ENCODE measurements at places on chromosomes 16 and 17.
A peak's percentile ranks its signal among the peaks of the same experiment; 100 is the strongest.

GRCh38 chr17:82076018-82076784, 10.6 kb upstream of the DUS1L start:
- DNase-seq = no peak

GRCh38 chr17:33038740-33039139, 47.1 kb downstream of the SPACA3 start:
- no peak for DNase-seq

DNA sequence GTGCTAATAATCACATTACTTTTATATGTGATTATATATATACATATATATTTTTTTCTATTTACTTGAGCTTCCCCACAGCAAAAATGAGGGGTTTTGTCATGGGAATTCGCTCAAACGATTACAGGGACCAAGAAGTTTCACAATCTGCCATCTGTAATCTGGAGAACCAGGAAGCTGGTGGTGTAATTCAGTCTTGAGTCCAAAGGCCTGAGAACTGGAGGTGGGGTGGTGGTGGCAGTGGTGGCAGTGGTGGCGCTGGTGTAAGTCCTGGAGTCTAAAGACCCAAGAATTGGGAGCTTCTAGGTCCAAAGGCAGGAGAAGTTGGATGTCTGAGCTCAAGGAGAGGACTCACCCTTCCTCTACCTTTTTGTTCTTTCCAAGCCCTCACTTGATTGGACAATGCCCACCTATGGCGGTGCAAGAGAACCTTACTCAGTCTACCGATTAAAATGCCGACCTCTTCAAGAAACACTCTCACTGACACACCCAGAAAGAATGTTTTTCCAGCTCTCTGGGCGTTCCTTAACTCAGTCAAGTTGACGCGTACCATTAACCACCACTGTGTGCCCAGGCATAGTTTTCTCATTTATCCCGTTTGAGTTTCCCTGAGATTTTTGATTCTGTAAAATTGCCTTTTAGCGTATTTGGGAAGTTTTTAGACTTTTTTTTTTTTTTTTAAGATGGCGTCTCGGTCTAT, 31.9 kb downstream of the POLR2A start:
- DNase-seq = no peak

GRCh38 chr16:72987480-72987901, 60.4 kb downstream of the ZFHX3 start:
- no peak for DNase-seq

DNA sequence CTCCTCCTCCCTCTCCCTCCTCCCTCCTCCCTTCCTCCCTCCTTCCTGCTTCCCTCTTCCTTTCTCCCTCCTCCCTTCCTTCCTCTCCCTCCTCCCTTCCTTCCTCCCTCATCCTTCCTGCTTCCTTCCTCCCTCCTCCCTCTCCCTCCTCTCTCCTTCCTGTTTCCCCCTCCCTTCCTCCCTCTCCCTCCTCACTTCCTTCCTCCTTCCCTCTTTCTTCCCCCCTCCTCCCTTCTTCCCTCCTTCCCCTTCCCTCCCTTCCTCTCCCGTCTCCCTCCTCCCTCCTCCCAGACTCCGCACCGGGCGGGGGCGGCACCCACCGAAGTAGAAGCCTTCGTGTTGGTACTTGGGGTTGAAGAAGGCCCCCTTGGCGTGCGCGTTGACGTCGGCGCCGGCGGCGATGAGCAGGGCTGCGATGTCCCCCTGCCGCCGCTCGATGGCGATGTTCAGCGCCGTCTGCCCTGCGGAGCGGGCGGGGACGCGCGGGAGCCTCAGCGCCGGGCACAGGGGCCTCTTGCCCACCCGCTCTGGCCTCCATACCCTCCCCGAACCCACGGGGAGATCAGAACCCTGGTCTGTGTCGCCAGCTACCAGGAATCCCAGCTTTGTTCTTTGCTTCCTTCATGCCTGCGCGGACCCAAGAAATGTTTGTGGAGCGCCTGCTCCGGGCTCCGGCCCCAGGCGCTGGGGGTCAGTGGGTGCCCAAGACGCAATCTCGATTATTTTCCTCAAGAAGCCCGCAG, 22.2 kb downstream of the TRPV3 start:
- DNase-seq = no peak

DNA sequence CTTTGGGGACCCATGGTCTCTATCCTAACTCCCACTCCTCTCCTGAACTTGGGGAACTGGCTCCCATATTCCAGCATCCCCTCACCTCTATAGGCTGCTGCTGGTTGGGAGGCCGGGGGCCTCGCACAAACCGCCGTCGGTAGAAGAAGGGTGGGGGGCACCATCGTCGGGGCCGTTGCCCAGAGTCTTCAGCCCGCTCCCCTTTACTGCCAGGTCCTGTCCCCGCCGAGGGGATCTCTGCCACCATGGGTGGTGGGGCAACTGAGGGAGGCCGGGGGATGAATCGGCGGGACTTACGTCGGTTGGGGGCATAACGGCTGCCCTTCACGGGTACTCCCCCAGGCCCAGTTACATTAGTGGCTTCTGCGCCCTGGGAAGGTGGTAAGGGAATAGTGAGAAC, 4.3 kb downstream of the YBX2 start:
- DNase-seq = no peak

DNA sequence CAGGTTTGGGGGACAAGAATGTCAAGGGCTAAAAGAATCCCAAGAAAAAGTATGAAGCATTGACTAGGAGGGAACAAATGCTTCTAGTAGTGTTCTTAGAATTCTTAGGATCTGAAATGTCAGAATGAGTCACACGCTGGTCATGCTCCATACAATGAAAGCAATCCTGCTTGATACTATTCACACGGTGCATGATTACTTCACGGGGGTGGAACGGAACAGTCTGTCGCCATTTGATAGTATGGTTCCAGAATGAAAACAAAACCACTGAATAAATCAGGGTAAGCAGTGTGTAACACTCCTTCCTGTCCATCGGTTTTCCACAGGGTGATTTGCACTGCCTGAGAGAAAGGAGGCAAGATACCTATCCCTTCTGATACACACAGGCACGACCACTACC, 22.9 kb upstream of the YWHAE start:
- DNase-seq = peak; percentile 92

- DNase-seq = no peak
Measured at GRCh38 chr17:59848778-59849177, 44.0 kb downstream of the TUBD1 start.

DNA sequence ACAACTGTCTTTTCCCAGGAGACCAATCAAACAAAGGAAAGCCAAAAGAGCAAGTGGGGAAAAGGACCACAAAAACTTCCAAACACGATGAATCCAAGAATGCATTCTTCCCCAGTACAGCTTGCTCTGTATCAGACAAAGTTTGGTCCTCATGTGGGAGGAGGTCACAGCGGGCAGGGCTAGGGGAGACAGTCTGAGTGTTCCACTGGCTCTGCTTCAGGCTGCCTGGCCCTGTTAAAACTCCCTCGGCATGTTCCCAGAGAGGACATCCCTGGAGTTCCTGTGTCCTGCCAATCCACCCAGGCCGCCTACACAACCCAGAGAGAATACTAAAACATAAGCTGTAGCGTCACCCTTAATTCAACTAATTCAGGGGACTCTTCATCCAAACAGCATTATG, 415.1 kb upstream of the DYNLRB2 start:
- DNase-seq = no peak

- no peak for DNase-seq
Measured at GRCh38 chr16:30604316-30604947, 5.8 kb downstream of the ZNF689 start.

DNA sequence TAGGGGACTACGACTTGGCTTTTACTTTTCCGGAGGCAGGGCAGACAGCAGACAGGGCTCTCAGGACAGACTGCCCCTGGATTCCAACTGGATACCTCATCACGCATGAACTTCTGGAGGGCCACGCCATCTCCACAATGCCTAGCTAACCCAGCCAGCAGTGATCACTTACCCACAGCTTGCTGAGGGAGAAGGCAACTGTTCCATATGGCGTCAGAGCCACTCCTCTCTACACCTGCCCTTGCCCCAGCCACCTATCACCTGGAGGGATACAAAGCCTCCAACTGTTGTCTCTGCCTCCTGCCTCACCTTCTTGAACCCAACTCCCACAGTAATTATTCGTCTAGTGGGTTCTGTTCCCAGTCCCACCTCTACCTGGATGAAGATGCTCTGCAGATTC, 8.8 kb downstream of the MYO19 start:
- DNase-seq = no peak

DNA sequence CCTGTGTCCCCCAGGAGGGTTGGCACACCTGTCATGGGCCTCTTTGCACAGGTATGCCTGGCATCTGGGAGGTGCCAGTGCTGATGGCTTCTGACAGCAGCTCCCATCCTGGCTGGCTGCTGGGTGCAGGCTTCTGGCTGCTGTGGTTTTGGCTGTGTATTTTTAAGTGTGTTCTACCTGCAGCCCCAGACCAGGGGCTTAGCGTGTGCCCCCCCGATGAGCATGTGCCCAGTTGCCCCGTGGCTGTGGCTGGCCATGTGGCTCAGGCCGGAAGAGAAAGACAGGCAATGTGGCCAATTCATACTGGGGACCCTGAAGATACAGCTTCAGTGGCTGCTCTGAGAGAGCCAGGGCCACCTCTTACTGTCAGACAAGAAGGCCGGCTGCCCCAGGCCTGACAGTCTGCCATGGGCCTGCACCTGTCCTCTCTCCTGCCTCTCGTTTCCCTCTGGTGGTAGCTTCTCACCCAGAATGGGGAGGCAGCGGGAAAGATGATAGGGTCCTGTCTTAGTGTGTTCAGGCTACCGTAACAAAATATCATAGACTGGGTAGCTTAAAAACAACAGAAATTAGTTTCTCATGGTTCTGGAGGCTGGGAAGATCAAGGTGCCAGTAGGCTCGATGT, 37.6 kb upstream of the LGALS9 start:
- DNase-seq = no peak

DNA sequence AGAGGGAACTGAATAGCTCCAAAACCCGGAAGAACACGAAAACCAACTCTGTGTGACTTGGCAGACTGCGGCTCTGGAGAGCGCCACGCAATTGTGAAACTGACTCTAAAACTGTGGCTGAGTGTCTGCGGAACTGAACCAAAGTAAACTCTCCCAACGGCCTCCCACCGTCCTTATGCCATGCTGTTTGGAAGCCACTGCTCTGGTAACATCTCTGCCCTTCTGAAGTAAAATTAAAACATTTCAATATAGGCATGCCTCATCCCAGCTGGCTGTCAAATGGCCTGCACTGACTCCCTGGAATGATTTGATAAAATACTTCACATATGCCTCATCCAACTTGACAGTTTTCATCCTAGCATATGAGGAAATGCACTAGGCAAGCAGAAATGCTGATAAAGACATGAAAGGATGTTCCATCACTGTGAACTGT, 70.2 kb downstream of the PARN start:
- no peak for DNase-seq

DNA sequence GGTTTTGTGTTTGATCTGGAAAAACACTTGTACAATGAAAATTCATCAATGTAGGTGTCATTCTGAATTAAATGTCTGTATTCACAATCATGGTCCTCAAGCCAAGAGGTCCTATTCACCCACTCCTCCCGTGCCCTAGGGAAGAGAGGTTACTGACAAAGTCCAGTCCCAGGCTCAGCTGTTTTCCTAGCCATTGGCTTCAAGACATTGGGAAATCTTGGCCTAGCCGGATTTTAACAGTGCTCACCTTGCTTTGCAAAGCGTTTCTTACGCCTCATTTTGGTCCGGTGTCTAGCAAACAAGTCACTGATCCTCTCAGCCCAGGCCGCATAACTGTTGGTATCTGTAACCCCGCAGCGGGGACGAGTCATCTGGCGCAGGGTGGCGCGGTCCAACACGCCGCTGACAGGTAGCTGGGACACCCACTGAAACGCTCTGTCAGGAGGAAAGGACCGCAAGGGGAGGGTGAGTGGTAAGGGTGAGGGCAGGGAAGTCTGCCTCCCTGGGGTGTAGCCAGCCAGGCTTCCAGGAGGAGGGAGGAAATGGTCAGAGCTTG, 16.7 kb downstream of the MMP28 start:
- no peak for DNase-seq

DNA sequence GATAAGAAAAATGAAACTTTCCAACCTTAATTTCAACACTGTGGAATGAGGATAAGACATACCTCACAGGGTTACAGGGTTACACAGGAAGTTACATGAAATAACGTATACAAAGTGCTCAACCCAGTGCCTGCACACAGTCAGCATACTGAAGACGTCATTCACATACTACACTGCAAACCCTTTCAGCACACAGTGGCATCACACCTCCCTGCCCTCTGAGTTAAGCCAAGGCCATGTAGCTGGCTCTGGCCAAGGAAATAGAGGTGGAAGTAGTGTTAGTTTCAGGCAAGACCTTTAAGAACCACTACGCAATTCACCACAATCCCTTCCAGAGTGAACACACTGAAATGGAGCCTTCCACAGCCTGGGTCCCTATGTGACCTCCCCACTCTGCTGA, 46.6 kb upstream of the GSG1L start:
- DNase-seq = no peak

- peak; percentile 65 for DNase-seq
Measured at GRCh38 chr17:65027305-65027704, 29.2 kb downstream of the GNA13 start.

DNA sequence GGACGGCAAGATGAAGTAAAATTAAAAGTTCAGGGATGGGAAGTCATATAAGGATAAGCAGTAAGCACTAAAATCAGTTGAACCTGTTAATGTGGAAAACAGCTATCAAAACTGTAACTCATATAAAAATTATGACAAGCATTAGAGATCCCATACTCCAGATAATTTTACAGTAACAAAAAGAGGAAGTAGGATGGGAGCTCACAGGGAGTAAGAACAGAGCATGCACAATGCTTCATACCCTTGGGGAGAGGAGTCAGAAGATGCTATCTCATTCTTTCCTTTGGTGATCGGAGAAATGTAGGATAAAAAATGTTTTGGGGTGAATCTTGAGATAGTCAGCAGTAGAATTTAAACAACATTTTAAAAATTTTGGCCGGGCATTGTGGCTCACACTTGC, 164.7 kb upstream of the CACNG5 start:
- no peak for DNase-seq

- no peak for DNase-seq
Measured at GRCh38 chr17:44354582-44355561, 8.8 kb downstream of the FAM171A2 start.

DNA sequence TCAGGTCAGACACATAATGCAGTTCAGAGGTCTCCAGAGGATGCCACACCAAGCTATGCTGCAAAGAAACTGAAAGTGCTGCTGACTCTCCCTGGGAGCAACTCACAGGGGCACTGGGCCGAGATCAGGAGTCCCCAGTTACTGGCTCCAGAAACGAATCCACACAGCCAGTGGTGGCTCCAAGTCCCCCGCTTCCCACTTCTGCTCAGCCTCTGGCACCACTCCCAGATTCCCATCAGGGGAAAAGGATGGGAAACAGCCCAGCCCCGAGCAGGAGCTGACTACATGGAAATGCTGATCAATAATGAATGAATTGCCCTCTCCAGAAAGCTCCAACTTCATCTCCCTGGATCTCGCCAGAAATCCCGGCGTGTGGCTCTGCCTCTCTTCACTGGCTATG, 62.3 kb upstream of the CDH5 start:
- DNase-seq = no peak

GRCh38 chr16:1554826-1555445, 21.5 kb downstream of the TMEM204 start:
- no peak for DNase-seq

GRCh38 chr16:80260906-80261311, 279.9 kb upstream of the DYNLRB2 start:
- no peak for DNase-seq

All from HFFc6 (cell line).